ENCODE measurements at places on chromosomes 4 and X. TPM values are rescaled to one million over a fixed set of nuclear protein-coding genes. Genes with fewer than 3 reads are reported as not detected.

Gene TLR6
- 1.8 TPM for total RNA-seq

Gene NLGN4X
- total RNA-seq = 0.04 TPM

Gene MAP7D2
- total RNA-seq = 6.3 TPM

Gene RHOXF1
- total RNA-seq = not detected

Gene TBC1D9
- 7.3 TPM for total RNA-seq

Gene SOD3
- not detected for total RNA-seq

Gene MSN
- total RNA-seq = 294 TPM

Gene RPA4
- 0.14 TPM for total RNA-seq

Gene HERC6
- 3.2 TPM for total RNA-seq

Gene BST1
- 15.6 TPM for total RNA-seq

Gene PDLIM3
- total RNA-seq = 0.13 TPM

Gene DKK2
- not detected for total RNA-seq

Gene BEND2
- not detected for total RNA-seq

Gene TASL
- total RNA-seq = not detected

Gene PTTG2
- total RNA-seq = not detected

Gene AFF2
- total RNA-seq = not detected

Gene MAGEA10
- not detected for total RNA-seq

Gene PPARGC1A
- total RNA-seq = 0.03 TPM

Gene SPIN3
- 5.9 TPM for total RNA-seq

Gene MEPE
- not detected for total RNA-seq

Gene GPC3
- not detected for total RNA-seq

Gene MAGEA1
- 0.11 TPM for total RNA-seq

Gene SMIM31
- not detected for total RNA-seq

Gene PRRG3
- total RNA-seq = not detected

Gene SPANXN3
- total RNA-seq = not detected

Gene FBXW7
- total RNA-seq = 7.8 TPM

Gene SATL1
- total RNA-seq = not detected

Measured in A549 treated with dexamethasone at 1 μM for 4 hours (cell line).